ENCODE measurements at places on chromosomes 7 and 10. TPM values are rescaled to one million over a fixed set of nuclear protein-coding genes. Genes with fewer than 3 reads are reported as not detected.

The SPDYE2B gene
- not detected for total RNA-seq

The TET1 gene
- total RNA-seq: 2.2 TPM

The C10orf143 gene
- total RNA-seq: 1.7 TPM

The PLAU gene
- 4.9 TPM for total RNA-seq

The RASA4B gene
- 5.7 TPM for total RNA-seq

The MSMB gene
- not detected for total RNA-seq

The LHFPL3 gene
- not detected for total RNA-seq

The FBXW4 gene
- total RNA-seq: 99.1 TPM

The NKX1-2 gene
- not detected for total RNA-seq

The OTUD1 gene
- 19.5 TPM for total RNA-seq

The CDK14 gene
- total RNA-seq: 18.7 TPM

The RBM20 gene
- total RNA-seq: 101 TPM

The NEBL gene
- total RNA-seq: 805 TPM

The PLEKHS1 gene
- total RNA-seq: not detected

The CDK5 gene
- 9.6 TPM for total RNA-seq

The VPS26A gene
- total RNA-seq: 33.1 TPM

The RPEL1 gene
- total RNA-seq: not detected

Data from left ventricle myocardium inferior (tissue), 1 donor.